ENCODE measurements at places on chromosomes 3 and 15. TPM values are rescaled to one million over a fixed set of nuclear protein-coding genes. Genes with fewer than 3 reads are reported as not detected.

CMTM8 gene
- 1.0 TPM for total RNA-seq

CCR3 gene
- total RNA-seq: 0.52 TPM

SLC24A5 gene
- total RNA-seq: not detected

- no peak for DNase-seq
Measured at GRCh38 chr3:79473993-79474392, 293.8 kb downstream of the ROBO1 start.

DNA sequence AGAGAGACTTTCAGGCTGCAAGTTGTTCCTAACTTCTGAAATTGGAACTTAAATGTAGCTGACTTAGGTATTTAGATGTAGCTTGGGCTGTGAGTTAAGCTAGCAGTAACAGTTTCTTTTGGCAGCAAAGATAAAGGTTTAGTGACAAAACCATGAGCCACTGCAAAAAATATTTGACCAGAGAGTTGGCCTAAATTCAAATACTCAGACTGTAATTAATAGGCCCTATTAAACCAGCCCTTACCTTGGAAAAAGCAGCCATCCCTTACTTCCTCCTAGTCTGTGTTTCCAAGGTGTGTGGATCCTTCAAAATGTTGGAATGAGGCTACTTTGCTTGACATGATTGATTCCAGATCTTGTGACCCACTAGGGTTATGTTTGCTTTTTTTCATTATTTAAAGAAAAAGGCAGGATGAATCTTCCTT, 8.2 kb downstream of the TPM1 start:
- DNase-seq: no peak

GRCh38 chr15:70245932-70246622, 148.4 kb upstream of the TLE3 start:
- peak; percentile 75 for DNase-seq

DNA sequence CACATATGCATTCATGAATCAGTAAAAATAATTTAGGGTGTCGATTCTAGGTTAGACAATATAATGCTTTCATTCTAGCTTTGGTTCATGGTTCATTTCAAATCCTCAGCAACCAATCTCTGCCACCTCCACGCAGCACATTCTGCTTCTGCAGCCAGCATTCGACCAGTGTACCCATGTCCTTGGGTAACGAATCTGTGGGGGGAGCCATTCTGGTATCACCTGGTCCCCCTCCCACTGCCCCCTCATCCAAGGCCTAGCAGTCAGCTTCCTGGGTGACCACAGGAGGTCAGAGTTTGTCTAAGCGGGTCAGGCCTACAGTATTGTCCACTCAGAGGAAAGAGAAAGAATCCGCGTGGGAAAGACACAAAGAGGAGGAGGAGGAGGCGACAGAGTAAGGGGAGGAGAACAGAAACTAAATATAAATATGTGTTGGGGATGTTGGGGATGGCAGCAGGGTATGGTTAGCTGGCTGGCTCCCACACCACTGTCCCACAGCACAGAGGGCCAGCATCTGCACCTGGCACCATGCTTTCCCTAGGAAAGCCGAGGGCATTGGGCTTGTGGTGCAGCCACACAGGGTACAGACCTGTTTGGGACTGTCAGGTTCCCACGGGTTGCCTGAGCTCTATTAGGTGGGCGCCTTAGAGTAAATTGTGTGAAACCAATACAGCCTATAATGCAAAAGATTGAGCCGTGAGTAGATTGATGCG, 12.1 kb downstream of the PAK6 start:
- DNase-seq: peak; percentile 25

DNA sequence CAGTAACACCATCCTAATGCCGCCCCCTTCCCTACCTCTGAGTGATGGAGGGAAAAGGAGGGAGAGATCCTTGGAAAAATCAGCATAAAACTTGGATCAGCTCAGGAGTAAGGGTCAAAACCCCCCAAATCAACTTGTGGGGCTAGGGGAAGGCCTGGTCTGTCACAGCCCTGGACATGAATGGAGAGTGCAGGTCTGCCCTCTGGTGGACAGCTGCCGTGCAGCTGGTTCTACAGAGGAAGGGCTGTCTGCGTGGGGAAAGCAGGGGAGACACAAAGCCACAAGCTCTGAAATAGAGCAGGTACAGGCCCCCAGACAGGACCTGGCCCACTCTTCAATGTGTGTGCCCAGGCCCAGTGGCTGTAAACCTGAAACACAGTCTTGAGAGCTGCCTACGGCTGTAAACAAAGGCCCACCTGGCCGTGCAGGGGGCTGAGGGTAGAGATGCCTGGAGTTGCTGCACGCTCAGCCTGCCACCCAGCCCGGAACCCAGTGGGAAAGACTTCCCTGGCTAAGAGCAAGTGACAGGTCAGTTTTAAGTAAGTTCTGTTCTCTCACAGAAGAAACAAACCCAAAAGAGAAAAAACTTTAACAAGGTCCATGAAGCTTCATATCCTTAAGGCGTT, 16.4 kb downstream of the CLK3 start:
- peak; percentile 90 for DNase-seq

DNA sequence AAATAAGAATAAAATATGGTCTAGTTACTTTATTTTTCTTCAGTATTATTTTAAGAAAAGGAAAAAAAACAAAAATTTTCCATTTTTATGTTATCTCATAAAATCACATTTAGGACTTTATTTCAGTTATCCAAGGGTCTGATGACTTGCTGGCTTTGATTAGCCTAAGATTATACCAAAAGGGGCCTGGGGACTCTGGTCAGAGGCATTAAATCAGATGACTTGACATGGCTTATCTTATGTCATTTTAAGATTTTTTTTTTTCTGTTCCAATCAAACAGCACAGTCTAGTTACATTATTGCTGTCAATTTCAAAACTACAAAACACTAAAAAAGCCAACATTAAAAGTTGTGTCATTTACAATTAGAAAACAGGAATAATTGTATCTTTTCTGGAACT, 725.4 kb upstream of the NR2F2 start:
- DNase-seq: no peak

DNA sequence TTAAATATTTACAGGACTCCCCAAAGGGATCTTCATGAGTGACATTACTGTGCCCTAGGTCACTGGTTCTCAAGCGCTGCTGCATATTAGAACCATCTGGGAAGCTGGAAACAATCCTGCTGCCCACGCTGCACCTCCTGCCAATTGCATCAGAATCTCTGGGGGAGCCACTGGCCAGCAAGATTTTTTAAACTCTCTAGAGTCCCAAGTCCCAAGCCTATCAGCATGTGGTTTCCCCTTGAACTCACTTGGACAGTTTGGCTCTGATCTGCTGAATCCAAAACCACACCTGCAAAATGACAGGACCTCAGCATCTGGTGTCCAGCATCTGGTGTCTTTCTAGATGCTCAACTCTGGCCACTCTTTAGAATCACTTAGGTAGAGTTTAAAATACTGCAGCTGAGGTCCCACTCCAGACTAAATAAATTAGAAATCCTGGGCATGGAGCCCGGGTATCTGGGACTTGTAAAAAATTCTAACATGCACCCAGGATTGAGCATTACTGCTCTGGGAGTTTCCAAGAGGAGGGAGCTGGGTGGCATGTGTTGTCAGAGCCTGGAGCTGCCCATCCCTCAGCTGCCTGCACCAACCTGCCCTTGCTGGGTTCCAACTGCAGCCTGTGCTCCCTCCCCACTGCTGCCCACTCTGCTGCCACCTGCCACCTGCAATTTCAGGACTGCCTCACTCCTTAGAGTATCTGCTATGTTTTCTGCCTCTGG, 311.3 kb downstream of the SLC9A9 start:
- no peak for DNase-seq

- DNase-seq: no peak
Measured at GRCh38 chr15:79969146-79969545, 1.9 kb downstream of the BCL2A1 start.

DNA sequence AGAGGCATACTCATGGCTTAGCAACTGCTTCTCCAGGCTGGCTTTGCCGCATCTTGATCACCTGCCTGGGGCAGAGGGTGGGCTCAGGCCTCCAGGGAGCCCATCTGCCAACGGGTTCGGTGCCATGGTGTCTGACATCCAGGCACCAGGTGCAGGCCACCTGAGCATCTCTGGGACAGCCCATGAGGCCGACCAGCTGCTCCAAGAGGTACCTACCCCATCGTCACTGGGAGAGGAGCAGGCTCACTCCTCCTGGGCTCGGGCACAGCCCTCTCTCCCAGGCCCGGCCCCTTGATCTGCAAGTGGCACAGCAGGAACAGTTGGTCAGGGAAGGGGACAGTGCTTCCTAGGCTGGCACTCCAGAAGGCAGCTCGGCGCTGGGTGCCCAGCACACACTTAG, 21.9 kb downstream of the TPRA1 start:
- no peak for DNase-seq

DNA sequence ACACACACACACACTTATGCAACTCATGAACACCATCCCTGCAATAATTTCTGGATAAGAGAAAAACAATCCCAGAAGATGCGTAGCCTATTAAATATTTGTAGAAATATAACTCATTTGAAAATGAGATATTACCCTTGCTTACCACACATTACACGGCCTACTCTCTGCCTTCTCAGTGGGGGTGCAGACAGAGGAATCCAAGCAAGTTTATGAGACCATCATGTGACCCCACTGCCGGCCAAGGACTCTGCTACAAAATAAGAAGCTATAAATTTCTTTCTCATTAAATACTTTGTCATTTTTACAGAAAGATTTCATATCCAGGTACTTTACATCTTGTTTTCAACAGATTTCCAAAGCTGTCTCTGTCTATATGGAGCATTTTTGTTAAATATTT, 286.3 kb downstream of the ZNF385D start:
- no peak for DNase-seq

DNA sequence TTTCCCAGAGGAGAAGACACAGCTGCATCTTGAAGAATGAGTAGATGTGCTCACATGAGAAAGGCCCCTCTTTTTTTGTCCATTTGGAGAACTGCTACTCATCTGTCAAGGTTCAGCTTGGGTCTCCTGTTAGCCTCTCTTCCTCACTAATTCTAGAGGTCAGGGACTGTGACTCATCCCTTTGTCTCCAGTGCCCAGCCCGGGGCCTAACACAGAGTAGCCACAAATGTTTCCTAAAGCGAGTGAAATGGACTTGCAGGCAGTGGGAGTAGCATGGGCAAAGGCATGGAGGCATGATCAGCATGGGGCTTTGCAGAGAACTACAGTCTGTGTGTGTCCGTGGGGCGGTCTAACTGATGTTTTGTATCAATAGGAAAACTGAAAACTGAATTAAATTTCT, 33.9 kb upstream of the MRPS22 start:
- DNase-seq: no peak

DNA sequence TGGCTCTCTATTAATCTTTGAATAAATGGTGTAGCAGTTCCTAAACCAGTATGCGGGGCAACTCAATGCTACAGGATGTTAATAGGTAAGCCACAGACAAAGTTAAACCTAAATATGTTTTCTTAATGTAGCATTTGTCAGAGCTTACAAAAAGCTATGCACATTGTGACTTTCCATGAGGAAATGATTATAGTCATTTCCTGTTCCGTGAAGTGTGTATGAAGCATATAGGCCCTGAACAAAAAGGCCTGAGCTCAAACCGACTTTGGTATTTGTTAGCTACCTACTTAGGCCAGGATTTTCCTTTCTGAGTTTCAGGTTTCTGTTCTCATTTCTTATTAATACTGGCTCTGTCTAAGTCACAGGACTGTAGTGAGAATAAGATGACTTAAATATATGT, 14.2 kb downstream of the ZNF80 start:
- DNase-seq: no peak

All from spleen (tissue), 13 donors.